ENCODE measurements at places on chromosomes 5 and 9. TPM values are rescaled to one million over a fixed set of nuclear protein-coding genes. Genes with fewer than 3 reads are reported as not detected.

- DNase-seq, result peak; percentile 69
These were observed 760 bp upstream of the MAN1B1 start for GRCh38 chr9:137085920-137086530.

Gene MYORG
- 37.3 TPM for total RNA-seq

GRCh38 chr5:74013222-74013621 is 387.2 kb downstream of the ARHGEF28 start:
- no peak for DNase-seq

Gene WHRN
- total RNA-seq, result 1.4 TPM

DNA sequence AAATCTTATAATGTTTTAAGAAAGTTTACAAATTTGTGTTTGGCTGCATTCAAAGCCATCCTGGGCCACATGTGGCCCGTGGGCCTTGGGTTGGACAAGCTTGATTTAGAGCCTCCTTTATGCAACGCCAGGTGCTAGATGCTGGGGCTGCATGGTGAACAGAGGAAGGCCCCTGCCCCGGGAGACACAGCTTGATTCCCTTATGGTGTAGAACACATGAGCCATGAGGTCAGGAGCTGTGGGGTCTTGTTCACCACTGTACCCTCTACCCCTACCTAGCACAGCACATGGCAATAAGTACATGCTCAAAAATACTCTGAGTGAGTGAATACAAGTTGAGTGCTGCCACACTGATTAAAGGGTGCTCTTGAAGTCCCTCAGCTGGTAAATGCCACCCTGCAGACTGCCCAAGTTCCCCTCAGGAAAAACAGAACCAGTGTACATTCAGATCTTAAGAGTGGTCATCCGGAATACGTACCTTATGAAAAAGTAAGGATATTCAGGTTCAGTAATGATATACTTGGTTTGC is 71.9 kb downstream of the ARRDC3 start:
- DNase-seq, result no peak

Gene IFNA6
- total RNA-seq, result not detected

Gene RXFP3
- not detected for total RNA-seq

DNA sequence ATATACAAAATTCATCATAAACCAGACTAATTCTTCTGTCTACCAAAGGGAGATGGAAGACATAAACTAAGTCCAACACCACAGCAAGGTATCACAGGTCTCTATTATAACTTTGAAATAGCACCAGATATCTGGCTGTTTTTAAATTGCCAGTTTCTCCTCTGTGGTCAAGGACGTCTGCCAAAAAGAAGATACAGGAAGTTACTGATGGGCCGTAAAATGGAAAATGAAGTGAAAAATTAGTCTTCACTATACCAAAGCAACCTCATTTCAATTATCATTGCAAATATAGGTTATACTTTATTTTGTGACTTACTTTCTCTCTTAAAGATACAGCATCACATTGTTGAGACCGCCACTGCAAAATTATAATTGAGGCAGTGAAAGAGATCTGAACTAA is 225.5 kb downstream of the NDUFS4 start:
- no peak for DNase-seq

DNA sequence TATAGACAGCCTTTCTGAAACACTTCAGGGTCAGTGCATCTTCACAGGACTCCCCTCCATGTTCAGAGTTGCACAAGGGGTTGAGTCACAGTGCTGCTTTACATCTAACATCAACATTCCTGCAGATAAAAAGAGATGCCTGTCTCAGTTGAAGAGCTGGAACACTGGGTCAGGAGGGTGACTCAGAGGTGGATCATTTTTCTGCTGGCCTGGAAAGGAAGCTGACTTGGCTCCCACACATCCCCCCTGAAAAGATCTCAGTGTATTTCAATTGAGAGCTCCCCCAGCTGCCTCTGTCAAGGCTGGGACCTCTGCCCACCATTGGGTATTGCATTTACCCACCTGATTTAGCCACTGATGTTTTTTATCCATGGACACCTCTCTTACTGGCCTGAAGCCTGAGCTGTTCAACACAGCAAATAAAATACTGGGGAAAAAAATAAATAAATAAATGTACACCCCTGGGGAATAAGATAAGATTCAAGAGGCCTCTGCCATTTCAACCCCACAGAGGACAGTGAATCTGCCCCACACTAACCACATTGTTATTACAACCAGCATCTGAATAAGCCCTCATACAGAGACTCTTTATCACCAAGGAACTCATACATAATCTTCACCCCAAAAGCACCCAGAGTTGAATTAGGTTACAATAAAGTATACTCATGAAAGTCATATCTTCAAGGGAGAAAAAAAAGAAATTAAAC is 716.4 kb downstream of the SEMA5A start:
- DNase-seq, result no peak
